Activated gamma-delta T cell treated with Interleukin-2 at 50 U/mL for 16 hours (primary cell): ENCODE measurements at places on chromosomes 1 and 21.

GRCh38 chr1:210738256-210738655 lies 395.7 kb downstream of the KCNH1 start:
- no peak for DNase-seq

DNA sequence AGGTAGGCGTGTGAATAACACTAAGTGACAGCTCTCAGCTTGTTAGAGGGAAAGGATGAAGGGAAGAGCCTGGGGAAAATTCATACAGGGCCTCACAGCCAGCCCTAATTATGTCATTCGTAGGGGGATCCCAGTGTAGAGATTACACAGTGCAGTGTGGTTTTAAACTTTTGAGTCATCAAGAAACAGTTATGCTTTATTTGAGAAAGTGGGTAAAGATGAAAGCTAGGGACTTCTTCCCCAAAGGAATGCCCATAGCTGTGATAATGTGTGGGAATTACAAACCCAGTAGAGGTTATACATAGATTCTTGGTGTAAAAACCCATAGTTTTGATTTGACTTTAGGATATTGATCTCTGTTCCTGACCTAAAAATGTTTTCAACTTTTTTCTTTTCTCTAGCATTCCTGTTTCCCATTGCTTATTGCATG lies 1.9 kb downstream of the TTF2 start:
- DNase-seq = no peak

DNA sequence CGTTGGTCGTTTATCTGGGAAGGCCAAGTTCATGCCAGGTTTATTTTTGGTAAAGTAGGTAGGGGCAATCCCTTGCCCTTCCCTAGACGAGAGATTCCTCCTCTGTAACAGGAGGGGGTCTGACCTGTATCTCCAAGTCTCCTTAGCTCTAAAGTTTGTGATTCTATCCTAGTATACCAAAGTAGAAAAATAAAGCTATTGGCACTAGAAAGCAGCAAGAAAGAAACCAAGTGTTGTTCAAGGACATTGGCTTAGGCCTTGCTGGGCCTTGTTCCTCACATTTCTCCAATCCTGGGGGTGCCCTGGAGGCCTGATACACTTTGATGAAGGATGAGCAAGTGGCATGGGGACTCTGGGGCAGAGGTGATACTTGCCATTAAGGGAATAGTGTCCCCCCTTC lies 814 bp downstream of the MTARC2 start:
- no peak for DNase-seq

DNA sequence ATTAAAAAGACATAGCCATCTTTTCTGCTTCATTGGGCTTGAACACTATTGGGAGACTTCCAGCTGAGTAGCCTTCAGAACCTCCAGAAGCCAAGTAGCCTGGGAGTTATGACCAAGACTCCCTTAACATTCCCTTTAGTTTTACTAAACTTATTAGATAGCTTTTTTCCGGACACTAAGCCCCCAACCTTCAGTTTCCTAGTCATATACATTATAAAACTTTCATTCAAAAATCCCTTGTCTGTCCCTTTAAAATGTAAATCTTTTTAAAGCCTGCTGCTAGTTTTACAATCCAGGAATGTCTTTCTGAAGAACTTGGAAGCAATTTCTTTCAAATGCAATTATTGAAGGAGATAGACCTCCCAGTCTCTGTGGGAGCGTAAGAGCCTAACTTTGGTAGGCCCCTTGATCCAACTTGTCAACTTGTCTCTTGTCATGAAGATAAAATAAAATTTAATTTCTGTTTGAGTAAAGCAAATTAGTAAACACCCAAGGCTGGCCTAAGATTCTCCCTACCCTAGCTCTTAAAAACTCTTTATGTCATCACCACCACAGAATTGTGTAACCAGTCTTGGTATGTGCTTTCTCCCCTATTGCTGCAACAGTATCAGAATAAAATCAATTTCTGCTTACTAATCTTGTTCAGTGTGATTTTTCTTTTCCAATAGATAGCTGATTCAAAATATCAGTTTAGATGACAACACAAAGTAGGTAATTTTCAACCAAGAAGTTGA lies 796.2 kb downstream of the PLA2G4A start:
- DNase-seq = no peak

DNA sequence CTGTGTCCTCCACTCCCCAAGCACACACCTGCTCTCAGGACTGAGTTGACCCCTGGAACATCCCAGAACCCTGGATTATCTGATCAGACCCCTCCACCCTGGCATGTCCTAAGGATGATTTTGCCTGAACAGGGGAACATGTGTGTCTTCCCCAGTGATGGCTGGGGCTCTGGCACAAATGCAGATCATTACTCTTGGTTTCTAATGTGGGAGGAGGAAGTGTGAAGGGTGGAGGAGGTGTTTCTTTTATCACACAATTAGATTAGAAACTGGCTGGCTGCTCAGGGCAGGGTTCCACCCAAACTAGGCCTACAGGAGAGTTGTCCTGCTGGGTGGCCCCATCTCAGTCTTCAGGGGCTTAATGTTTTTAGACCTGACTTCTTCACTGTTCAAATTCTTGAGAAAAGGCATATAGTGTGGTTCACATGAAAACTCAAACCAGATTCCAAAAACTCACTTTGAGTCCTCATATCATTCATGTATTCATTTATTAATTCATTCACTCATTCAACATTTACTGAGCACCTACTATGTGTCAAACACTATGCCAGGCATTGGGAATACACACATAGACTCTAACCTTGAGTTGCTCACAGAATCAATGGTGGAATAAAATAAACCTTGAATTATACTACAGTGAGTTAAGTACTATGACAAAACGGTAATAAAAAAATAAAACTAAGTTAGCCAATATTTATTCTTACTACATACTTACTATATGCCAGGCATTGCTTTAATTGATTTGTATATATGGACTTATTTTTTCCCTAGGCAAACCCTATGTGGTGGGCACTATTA lies 221.8 kb upstream of the JUN start:
- DNase-seq = no peak

- DNase-seq = no peak
Observed at GRCh38 chr1:108745980-108746381, 493 bp upstream of the STXBP3 start.

DNA sequence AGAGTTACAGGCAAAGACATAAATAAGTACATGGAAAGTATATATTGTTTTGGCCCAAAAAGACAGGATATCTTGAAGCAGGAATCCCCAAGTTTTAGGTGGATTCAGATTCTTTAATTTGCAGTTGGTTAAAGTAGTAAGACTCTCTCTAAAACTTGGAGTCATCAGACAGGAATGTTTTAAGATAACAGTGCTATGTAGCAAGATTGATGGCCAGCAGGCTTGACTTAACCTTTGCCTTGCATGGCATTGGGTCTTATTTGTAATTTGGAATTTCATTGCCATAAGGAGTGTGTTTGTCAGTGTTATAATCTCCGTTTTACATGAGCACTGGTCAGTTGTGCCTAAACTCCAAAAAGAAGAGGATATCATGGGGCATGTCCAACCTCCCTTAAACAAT lies 727.6 kb upstream of the CHRM3 start:
- DNase-seq = no peak

- no peak for DNase-seq
Observed at GRCh38 chr1:17885663-17886320, 130.7 kb downstream of the ACTL8 start.

DNA sequence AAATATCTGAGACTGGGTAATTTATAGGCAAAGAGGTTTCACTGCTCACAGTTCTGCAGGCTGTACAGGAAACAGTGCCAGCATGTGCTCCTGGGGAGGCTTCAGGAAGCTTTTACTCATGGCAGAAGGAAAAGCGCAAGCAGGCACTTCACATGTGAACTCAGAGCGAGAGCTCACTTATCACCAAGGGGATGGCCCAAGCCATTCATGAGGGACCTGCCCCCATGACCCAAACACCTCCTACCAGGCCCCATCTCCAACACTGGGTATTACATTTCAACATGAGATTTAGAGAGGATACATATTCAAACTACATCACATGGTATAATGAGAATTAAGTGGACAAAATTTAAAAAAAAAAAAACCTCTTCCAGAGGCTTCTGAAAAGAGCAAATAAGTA lies 13.7 kb downstream of the WASF2 start:
- DNase-seq = no peak

GRCh38 chr1:4084048-4084431 lies 184.0 kb upstream of the C1orf174 start:
- DNase-seq = no peak

GRCh38 chr1:21106709-21107108 lies 70.0 kb downstream of the EIF4G3 start:
- no peak for DNase-seq

- DNase-seq = no peak
Observed at GRCh38 chr1:21842606-21843162, 30.6 kb downstream of the LDLRAD2 start.

DNA sequence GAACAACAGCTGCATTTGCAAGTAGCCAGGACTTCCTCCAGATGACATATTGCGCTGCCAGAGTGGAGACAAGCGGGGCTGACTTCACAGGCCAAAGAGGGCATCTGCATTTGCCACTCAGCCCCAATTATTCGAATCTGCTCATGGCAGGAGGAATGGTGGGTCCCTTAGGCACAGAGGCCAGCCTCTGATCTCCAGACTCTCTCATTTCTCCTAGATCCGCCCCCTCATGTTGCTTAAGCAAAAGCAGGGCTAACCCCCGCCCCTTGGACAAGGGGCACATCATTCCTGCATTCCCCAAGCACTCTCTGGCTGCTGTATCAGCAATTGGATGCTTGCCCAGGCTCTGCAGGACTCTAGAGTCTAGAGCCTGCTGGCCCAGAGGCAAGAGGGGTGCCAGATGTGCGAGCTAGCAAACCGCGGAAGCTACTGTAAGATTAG lies 262.4 kb downstream of the ST6GALNAC3 start:
- DNase-seq = no peak

DNA sequence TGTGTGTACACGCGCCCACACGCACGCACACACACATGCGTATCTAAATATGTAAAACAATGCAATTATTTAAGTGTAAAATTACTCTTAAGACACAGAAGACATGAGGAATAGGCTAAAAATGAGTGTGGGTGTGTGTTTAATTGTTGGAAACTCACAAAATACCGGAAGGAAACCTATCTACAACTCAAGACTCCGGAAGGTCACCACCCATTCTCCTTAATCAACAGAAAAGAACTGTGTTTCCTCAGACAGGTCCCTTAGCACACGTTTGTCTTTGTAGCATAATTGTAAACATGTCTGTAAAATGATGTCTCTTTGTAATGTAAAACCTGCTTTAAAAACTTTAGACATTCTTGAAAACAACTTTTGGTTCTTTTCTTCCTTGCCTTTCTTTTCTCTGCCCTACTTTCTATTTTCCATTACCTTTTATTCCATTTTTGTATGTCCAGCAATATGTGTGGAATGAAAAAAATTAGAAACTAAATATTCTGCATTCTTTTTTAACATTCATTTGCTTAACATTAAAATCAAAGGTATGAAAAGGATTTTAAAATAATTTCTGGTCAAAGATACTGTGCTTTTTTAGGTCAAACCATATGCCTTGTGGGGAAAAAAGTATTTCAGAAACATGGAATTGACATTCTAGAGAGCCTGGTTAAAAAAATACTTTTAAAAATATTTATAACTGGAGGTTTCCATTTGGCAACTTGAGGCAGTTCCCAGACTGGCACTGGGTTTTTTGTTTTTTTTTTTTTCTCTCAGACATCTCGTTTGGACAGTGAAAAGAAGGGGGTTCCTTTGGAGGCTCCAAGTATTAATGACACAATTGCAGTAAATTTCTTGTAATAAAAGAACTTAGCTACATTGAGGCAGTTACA lies 46.2 kb downstream of the ATP5PF start:
- no peak for DNase-seq

GRCh38 chr21:41839387-41840000 lies 39.6 kb downstream of the PRDM15 start:
- DNase-seq = no peak

DNA sequence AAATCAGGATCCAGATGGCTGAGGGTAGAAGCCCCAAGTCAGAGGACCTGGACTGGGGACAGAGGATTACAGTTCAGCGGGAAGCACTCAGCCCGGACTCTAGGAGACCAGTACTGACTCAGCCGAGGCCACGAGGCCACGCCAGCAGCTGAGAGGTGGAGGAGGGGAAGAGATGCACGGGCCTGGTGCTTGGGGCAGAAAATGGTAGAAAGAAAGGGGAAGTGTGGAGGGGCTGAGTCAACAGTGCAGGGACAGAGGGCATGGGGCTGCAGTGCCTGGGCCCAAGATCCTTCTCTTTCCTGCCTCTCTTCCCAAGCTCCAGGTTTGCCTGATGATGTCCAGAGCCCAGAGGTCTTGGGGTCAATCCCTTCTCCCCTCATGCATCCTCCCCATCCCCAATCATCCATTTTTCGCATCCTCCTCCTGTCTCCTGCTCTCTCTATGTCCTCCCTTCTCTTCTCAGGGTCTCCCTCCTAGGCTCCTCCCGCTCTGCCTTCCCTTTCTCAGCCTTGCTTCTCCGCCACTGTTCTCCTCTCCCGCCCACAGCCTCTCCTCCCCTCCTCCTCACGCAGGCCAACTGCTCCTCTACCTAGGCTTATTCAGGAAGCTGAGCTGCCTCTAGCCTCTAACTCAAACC lies 7.7 kb downstream of the ARHGEF2 start:
- DNase-seq = no peak

- no peak for DNase-seq
Observed at GRCh38 chr1:55443175-55443915, 228.2 kb upstream of the USP24 start.

DNA sequence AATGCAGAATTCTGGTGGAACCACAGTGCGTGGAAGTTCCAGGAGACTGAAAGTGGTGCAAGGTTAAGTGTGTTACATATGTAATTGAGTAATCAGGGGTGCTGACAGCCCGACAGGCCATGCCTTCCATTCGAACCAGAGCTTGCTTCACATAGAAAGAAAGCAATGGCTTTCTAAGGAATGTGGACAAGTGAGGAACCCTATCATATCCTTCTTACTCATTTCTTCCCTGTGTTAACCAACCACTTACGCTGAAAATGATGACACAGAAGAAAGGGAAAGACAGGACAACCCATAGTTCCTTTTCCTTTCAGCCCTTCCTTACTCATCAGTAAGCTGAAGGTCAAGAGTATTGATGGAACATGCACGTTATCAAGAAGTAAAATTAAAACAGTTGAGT lies 48.1 kb upstream of the KCNA3 start:
- no peak for DNase-seq

DNA sequence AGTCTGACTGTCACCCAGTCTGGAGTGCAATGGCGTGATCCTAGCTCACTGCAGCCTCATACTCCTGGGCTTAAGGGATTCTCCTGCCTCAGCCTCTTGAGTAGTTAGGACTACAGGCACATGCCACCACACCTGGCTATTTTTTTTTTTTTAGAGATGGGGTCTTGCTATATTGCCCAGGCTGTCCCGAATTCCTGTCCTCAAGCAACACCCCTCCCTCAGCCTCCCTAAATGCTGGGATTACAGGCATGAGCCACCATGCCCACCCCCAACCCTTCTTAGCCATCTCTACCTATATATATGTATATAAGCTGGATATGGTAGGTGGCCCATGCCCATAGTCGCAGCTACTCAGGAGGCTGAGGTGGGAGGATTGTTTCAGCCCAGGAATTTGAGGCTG lies 13.4 kb upstream of the SLC25A44 start:
- DNase-seq = no peak
